ENCODE measurements at places on chromosomes 11 and 22.

DNA sequence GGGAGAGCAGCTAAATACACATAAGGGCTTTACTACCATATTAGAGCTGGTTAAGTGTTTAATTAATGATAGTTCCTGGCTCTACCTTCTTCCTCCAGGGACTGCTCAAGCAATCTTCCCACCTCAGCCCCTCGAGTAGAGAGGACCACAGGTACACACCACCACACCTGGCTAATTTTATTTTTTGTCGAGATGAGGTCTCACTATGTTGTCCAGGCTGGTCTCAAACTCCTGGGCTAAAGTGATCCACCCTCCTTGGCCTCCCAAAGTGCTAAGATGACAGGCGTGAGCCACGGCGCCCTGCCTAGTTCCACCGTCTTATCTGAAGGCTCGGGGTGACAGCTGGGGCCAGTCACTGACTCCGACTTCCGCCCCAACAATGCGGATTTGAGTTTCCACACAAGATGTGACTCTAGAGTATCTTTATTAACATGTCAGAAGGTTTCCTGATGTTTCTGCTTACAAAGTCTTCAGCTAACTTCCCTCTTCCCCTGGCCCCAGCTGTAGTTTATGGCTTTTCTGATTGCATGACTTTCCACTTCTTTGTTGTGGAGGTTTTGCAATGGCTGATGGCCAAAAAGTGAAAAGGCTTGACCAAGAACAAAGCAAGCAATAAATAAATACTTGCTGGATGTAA lies 16.8 kb downstream of the TPST2 start:
- DNase-seq, result peak; percentile 41

GRCh38 chr11:95193541-95193940 lies 37.5 kb downstream of the SESN3 start:
- DNase-seq, result no peak

- no peak for DNase-seq
Observed at GRCh38 chr11:13012056-13012661, 3.0 kb downstream of the RASSF10 start.

DNA sequence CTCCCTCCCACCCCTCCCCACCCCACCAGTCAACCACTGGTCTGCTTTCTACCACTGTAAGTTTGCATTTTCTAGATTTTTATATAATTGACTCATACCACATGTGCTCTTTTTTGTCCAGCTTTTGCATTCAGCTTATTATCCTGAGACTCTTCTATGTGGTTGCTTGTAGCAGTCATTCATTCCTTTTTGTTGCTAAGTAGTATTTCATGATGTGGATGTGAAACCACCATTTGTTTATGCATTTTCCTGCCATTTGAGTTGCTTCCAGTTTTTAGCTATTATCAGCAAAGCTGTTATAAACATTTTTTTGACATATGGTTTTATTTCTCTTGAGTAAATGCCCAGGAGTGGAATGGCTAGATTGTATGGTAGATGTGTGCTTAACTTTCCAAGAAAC lies 77.0 kb upstream of the FGF3 start:
- DNase-seq, result no peak
